Common myeloid progenitor, CD34-positive (primary cell): ENCODE measurements at places on chromosomes 5 and 9.
A peak's percentile ranks its signal among the peaks of the same experiment; 100 is the strongest.

DNA sequence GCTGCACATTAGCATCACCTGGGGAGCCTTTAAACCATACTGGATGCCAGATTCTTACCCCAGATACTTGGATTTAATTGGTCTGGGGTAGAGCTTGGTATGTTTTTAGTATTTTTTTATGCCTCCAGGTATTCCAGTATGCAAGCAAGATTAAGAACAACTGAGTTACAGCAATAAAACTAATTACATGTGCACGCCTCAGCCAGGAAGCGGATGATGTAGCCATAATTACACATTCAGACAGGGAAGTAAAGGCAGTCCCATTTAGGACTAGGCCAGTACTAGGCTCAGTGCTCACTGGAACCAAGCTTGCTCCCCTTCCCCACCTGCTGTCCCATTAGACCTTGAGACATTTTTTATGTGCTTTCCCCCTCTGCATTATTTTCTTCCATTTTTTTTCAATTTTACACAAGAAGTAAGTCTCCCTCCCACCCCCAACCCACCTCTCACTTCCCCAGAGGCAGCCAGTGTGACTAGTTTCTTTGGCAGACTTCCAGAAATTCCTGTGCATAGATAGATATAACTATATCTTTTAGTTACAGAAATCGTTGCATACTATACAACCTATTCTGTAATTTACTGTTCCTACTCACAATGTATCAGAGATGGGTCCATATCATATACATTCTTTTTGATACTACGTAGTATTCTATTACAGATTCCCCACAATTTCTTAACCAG is 7.1 kb upstream of the GNAQ start:
- DNase-seq, result no peak

DNA sequence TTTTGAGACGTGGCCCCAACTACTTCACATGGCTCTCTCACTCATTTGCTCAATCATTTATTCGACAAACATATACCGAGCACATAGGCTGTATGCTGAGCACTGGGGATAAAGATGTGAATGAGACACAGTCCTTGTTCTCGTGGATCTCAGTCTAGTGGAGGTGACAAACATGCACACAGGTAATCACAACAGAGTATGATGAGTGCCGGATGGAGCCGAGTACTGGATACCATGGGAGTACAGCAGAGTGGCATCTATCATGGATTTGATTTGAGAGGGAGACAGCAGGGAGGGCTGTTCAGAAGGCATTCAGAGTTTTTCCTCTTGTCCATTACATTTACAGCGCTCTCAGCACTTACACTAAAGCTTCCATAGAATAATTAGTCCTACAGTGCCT is 259.8 kb downstream of the SLIT3 start:
- no peak for DNase-seq

DNA sequence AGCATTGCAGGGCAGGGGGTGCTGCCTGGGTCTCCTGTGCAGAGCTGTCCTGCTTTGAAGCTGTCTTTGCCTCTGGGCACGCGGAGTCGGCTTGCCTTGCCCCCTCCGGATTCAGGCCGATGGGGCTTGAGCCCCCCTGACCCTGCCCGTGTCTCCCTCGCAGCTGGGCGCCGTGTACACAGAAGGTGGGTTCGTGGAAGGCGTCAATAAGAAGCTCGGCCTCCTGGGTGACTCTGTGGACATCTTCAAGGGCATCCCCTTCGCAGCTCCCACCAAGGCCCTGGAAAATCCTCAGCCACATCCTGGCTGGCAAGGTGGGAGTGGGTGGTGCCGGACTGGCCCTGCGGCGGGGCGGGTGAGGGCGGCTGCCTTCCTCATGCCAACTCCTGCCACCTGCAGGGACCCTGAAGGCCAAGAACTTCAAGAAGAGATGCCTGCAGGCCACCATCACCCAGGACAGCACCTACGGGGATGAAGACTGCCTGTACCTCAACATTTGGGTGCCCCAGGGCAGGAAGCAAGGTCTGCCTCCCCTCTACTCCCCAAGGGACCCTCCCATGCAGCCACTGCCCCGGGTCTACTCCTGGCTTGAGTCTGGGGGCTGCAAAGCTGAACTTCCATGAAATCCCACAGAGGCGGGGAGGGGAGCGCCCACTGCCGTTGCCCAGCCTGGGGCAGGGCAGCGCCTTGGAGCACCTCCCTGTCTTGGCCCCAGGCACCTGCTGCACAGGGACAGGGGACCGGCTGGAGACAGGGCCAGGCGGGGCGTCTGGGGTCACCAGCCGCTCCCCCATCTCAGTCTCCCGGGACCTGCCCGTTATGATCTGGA is 2.7 kb downstream of the CEL start:
- DNase-seq, result no peak

DNA sequence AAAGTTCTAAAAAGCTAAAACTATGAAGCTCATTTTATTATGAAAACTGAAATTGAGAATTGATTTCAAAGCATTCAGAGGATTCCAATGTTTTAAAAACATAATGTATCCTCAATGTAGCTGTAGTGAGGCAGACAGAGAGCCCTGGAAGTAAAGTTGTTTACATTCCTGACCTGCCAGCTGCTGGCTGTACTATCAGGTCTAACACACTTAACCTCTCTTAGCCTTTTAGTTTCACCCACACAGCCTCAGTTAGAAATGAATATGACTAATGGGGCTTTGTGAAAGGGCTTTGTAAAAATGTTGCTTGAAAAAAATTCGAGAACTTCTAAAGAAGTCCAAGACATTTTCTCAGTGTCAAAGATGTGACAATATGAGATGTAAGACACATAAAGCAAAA is 122.6 kb downstream of the FBXL17 start:
- DNase-seq, result no peak

- DNase-seq, result no peak
Measured at GRCh38 chr9:112311497-112311896, 21.9 kb downstream of the PTBP3 start.

- DNase-seq, result no peak
Measured at GRCh38 chr5:111748304-111748763, 8.7 kb downstream of the NREP start.

- peak; percentile 77 for DNase-seq
Measured at GRCh38 chr9:136051837-136052471, 43.1 kb downstream of the NACC2 start.

- DNase-seq, result no peak
Measured at GRCh38 chr5:56202483-56202882, 30.6 kb downstream of the ANKRD55 start.

GRCh38 chr5:135051399-135051798 is 17.4 kb upstream of the PITX1 start:
- DNase-seq, result no peak

DNA sequence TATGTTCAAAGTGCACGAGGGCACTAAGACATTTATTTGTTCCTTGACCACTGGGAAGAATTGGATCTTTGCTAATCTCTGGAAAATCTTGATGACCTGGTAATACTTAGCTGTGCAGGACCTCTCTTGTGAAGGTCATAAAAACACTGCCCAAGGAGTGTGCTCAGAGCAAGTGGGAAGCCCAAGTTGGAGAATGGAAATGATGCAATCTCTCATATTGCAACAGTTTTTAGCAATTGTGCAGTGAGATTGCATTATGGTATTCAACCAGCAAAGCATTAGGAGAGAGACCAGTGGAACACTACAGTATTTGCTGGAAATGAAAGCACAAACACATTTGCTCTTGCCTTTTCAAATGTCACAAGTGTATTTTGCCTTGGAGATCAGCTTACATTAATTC is 34.5 kb downstream of the TXNDC8 start:
- no peak for DNase-seq

DNA sequence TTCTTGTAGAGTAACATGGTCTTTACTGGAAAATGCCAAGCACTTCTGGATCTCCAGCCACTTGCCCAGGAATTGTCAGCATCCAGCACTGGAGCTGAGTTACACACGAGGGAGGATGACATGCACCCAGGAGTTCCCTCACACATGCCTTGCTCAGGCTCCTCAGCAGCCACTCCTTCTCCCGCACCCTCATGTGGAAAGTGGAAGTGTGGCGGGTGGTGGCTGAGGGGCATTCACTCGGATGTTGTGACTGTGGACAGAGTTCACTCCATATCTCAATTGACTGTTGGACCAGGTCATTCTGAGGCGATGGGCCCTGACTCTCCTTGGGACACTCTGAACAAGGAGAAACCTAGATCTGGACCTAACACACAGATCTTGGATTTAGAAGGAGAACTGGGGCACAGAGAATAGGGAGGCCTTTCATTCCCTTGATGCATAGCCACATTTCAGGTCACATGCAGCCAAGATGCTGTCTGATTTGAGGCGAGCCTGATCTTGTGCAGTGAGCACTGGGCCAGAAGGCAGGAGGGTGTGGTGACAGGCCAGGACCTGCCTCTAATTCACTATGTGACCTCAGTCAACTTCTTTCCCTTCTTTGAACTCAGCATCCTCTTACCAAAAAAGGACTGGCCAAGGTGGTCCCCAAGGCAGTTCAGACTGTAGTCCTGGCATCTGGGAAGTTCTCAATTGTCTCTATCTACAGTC is 62.1 kb downstream of the CYSTM1 start:
- no peak for DNase-seq

DNA sequence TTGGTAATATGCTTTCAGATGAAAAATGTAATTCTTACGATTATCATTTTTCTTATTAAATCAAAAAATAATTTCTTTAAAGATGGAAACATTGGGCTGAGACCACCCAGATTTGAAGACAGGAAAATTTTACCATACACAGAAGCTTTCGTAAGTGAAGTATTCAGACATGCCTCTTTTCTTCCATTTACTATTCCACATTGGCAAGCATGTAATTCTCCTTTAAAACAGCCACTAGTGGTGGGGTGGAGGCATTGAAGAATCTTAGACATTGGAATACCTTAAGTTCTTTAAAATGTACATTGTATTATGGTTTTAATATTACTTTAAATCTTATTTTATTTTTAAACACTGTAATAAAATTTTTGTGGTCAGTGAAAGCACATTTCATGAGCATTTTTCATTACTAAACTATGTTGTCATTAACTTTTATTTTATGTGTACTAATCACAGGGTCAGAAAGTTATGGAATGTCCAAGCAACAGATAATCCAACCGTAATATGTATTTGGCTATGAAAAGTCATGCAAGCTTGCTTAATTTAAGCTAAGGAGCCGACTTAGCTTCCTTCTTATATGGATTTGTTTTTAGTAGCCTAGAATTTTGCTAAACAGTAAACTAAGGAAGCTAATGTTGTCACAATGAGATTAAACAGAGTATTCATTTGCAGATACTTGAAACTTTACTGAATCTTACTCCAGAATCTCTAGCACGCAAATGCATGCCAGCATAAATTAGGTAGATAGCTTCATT is 97.4 kb upstream of the ALDH1A1 start:
- DNase-seq, result no peak

- no peak for DNase-seq
Measured at GRCh38 chr9:78236551-78236910, 656 bp downstream of the CEP78 start.

- no peak for DNase-seq
Measured at GRCh38 chr9:79430619-79431018, 141.1 kb upstream of the TLE4 start.

DNA sequence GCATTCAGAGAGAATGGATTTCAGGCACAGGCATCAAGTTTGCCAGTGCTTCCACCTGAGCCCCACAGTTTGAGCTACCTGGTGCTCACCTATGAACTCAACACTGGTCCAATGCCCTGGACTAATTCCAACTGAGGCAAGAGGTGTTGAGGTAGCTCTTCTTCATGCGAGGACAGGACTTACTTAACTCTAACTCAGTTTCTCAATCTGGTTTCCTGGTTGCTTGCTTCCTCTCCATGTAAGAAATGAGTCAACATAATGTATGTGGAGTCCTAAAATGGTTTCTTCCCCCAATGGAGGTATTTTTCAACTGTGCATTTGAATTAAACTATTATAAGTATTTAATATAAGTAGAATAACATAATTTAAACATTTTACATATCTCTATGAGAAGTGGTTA is 523.6 kb upstream of the DAB2 start:
- DNase-seq, result no peak

DNA sequence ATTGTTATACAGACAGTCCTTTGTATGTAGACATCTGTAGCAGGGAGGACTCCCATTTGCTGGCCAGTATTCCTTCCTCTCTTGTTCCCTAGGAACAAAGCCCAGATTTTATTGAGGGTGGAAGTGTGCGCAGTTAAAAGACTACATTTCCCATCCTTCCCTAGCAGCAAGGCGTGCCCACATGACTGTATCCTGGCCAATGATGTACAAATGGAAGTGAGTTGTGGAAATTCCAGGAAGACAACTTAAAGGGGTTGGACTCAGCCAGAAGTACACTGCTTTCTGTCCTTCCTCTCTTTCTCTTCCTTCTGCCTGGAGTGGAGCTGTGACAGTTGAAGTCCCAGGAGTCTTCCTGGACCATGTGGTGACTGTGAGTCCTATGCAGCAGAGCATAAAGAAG is 89.0 kb downstream of the HRH2 start:
- DNase-seq, result no peak

GRCh38 chr5:151405334-151406160 is 41.9 kb upstream of the SLC36A1 start:
- DNase-seq, result no peak

DNA sequence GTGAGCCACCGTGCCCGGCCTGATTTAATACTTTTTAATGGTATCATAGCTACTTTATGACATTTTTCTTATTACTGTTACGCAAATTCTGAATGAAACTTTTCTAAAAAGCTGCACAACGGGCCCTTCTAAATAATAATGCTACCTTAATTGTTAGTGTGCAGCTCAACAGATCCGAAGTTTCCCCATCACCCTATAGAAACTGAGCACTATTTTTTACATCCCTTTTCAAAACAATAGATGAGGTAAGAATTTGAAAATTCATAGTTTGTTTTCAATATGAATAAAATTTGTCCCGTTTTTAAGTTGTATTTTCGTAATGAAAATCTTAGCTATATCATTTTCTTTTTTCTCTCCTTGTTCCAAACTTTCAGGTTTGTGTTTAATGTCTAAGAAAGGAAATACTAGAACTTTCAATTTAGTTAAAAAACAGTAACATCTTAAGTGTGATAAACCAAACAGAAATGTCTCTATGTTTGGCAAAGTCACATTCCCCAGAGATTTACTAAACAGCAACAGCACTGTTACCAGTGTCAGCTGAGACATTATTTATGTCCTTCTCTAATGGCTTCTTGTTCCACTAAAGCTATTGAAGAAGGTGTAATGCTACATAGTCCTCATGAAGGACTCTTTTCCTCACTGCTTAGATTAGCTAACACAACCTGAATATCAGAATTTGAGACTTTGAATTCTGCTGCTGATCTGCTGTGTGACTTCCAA is 22.9 kb downstream of the KIF2A start:
- no peak for DNase-seq

- DNase-seq, result no peak
Measured at GRCh38 chr9:89448821-89449220, 49.1 kb downstream of the SEMA4D start.

- DNase-seq, result peak; percentile 49
Measured at GRCh38 chr5:179906795-179907555, 722 bp downstream of the TBC1D9B start.

- DNase-seq, result no peak
Measured at GRCh38 chr5:156383510-156384265, 56.7 kb downstream of the SGCD start.

- no peak for DNase-seq
Measured at GRCh38 chr5:92144824-92145223, 761.7 kb upstream of the ARRDC3 start.

- no peak for DNase-seq
Measured at GRCh38 chr9:4021621-4022213, 278.2 kb downstream of the GLIS3 start.
